ENCODE measurements at places on chromosomes 1 and 21.

DNA sequence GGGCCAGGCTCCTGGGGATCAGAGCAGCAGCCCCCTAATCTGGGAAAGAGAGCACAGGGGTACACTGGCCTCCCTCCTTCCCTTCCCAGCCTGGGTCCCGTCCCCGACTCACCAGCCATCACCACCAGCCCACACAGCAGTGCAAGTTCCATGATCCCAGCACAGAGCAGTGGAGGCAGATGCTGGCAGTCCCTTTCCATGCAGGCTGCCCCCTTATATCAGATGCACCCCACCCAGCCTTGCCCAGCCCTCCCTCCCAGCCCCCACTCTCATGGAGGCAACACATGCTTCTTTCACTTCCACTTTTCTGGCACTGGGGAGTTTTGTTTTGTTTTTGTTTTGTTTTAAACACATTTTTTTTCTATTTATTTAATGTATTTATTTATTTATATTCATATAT is at the start of gene PLA2G2D:
PLA2G2D (minus strand) TSS at position 190 of the 400 bp plus-strand sequence; CDS start at position 152, 38 bp downstream.
- H3K36me3 ChIP-seq, result no peaks in the 10 kb centered on the region
- H3K4me1 ChIP-seq, result no peaks in the 10 kb centered on the region
- no peak for DNase-seq
- H3K27me3 ChIP-seq, result peaks cover 8% of the 10 kb centered on the region
- H3K27ac ChIP-seq, result no peak within 1 kb of the TSS
- H3K4me3 ChIP-seq, result no peak within 1 kb of the TSS

- peaks cover 15% of the 10 kb centered on the region for H3K4me1 ChIP-seq
- H3K4me3 ChIP-seq, result no peak overlapping the region
- H3K27ac ChIP-seq, result no peak overlapping the region
- no peak for DNase-seq
These were observed 11.1 kb upstream of the SSX2IP start for GRCh38 chr1:84701376-84701775.

GRCh38 chr1:84615790-84616189 is 41.5 kb upstream of the CTBS start:
- H3K27me3 ChIP-seq, result no peaks in the 10 kb centered on the region
- peaks cover 2% of the 10 kb centered on the region for H3K36me3 ChIP-seq
- peaks cover 28% of the 10 kb centered on the region for H3K4me1 ChIP-seq
- H3K27ac ChIP-seq, result no peak overlapping the region

DNA sequence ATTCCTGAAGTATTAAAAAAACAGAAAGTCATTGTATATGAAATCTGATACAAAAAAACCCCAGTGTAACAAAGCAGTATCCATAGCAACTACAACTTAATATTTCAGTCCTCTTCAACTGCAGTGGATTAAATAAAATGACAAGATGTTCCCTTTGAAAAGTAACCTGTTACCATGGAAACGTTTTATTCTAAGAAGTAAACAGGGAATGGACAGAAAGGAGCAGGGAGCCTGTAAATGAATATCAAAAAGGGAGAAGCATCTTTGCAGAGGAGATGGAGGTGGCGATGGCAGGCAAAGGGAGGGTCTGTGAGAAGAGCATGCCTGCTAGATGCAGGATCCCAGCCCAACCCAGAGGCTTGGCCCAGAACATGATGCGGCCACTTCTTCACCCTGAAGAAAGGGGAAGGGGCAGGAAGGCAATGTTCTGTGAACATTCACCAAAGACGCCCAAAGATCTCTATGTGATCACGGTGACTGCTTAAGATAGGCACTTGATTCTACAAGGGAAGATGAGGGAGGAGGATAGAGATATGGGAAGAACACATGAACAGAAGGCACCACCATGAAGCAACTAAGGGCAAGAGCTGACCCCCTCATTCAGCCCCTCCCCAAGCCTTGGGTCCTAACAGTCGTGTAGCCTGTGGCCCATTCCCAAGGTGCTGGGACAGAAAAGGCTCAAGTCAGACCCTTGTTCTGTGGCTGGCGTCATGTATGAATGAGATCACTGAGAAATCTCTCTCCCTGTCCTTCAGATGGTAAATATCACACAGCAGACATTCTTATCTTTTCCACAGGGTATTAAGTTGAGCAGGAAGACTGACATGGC is 200.0 kb downstream of the SLC45A1 start:
- H3K27me3 ChIP-seq, result no peaks in the 10 kb centered on the region
- H3K36me3 ChIP-seq, result peaks cover 4% of the 10 kb centered on the region
- no peak overlapping the region for H3K4me3 ChIP-seq
- DNase-seq, result no peak

DNA sequence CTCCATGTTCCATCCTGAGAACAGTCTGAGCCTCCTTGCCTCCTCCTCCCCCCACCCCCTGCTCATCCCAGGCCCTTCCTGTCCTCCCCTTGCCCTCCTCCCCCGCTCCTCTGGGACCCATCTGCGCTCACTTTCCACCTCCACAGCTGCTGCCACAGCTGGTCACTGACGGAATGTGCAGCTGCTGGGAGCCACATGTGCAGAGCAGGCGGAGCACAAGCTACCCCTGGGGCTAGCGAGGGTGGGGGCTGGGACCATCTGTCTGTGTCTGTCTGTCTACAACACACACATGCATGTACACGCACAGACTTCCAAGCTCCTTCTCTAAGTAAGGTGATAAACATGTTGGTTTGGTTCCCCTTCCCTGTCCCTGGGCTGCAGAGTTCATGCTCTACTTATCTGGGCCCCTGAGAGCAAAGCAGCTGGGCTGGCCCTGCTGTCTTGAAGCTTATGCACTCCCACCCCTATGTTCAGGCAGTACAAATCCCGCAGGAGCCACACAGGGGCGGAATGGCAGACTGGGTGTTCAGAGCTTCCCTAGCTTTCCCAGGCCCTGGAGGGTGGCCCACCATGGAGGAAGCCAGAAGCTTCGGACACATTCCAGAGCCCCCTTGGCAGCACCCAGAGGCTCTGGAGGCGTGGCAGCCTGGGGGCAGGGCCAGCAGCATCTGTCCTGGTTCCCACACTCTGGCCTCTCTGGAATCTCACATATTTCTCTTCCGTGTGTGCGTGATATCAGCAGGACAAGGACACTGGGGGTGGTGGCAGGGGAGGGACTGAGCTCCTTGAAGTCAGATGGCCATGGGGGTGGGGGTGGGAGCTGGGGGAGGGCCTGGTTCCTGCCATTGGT is 7.0 kb upstream of the HEYL start:
- no peaks in the 10 kb centered on the region for H3K36me3 ChIP-seq
- DNase-seq, result no peak
- H3K4me3 ChIP-seq, result no peak overlapping the region
- no peaks in the 10 kb centered on the region for H3K27me3 ChIP-seq

DNA sequence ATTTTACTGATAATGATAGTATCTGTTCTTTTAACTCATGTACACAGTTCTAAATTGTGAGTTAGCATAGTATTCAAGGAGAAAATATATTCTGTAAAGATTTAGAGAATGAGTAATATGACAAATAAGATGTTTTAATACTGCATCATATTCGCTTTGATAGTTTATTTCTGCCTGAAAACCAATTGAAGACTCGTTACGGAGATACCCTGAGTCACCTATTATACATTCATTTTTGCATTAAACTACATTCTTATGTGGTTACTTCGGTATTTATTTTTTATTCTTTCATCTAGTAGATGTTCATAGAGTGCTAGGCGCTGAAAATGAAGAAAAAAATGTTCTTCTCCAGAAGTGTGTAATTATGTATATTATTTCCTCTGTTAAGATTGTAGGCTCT is 5.3 kb downstream of the UHMK1 start:
- H3K27ac ChIP-seq, result no peak overlapping the region
- H3K27me3 ChIP-seq, result no peaks in the 10 kb centered on the region
- DNase-seq, result no peak

DNA sequence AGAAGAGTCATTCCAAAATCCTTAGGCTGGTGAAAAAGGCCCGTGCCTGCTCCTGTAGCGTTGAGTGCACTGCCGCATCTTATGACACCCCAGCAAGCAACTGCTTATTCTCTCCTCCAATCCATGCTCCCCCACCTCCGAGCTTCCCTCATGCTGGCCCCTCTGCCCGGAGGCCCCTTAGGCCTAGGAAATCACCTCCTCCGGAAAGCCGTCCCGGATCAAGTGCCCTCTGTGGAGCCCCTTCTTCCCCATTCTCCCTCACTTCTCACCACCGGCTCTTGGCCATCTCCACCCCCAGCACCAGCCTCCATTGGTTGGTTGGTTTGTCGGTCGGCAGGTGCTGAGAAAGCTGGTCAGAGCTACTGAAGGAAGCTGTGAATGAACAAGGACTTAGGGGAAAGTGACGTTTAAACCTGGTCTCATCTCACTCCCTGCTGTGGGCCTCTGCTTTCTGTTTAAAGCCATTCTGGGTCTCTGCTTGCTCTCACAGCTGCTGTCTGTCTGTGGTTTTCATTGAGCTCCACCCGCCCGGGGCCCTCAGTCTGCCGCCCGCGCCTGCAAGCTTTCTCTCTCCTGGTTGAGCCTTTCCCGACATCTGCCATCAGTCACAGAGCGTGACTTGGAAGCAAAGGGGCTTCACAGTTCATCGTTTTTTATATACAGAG is 122.2 kb downstream of the KCNN3 start:
- H3K36me3 ChIP-seq, result no peaks in the 10 kb centered on the region
- peaks cover 80% of the 10 kb centered on the region for H3K4me1 ChIP-seq
- H3K4me3 ChIP-seq, result peak overlapping the region; percentile 80
- peak; percentile 80 for DNase-seq

- peaks cover 5% of the 10 kb centered on the region for H3K27me3 ChIP-seq
- H3K4me3 ChIP-seq, result no peak overlapping the region
- peaks cover 9% of the 10 kb centered on the region for H3K4me1 ChIP-seq
- no peak for DNase-seq
These were observed 7.5 kb downstream of the PEAR1 start for GRCh38 chr1:156900896-156901589.

GRCh38 chr1:54238353-54239034 is 38.5 kb downstream of the MRPL37 start:
- no peaks in the 10 kb centered on the region for H3K27me3 ChIP-seq
- no peaks in the 10 kb centered on the region for H3K4me1 ChIP-seq
- no peak overlapping the region for H3K4me3 ChIP-seq
- DNase-seq, result no peak

GRCh38 chr1:185353124-185353523 is 36.1 kb upstream of the IVNS1ABP start:
- H3K4me3 ChIP-seq, result no peak overlapping the region
- no peak for DNase-seq
- no peaks in the 10 kb centered on the region for H3K4me1 ChIP-seq
- no peaks in the 10 kb centered on the region for H3K36me3 ChIP-seq

GRCh38 chr1:115564201-115564600 is 77.6 kb upstream of the VANGL1 start:
- H3K4me1 ChIP-seq, result no peaks in the 10 kb centered on the region
- peaks cover 2% of the 10 kb centered on the region for H3K36me3 ChIP-seq
- H3K27me3 ChIP-seq, result peaks cover 26% of the 10 kb centered on the region

DNA sequence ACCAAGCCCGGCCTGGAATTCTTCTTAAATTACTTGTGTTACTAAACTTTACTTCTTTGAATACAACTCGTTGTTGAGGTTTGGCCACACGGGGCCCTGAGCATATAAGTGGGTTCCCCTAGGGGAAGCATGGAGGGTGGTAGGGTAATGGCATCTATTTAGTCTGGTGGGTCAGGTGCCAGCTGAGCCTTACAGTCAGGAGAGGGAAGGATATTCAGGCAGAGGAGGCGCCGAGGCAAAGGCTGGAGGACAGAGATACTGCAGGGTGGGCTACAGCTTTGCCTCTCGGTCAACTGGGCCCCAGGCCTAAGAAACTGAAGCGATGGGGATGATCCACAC is 424 bp upstream of the NECAP2 start:
- H3K36me3 ChIP-seq, result peaks cover 6% of the 10 kb centered on the region
- peak overlapping the region; percentile 90 for H3K27ac ChIP-seq
- peaks cover 36% of the 10 kb centered on the region for H3K4me1 ChIP-seq
- DNase-seq, result peak; percentile 13

- H3K36me3 ChIP-seq, result peaks cover 4% of the 10 kb centered on the region
- H3K27me3 ChIP-seq, result no peaks in the 10 kb centered on the region
- DNase-seq, result no peak
- H3K27ac ChIP-seq, result no peak overlapping the region
- peaks cover 2% of the 10 kb centered on the region for H3K4me1 ChIP-seq
These were observed 19.8 kb upstream of the GTF2B start for GRCh38 chr1:88911161-88911560.

DNA sequence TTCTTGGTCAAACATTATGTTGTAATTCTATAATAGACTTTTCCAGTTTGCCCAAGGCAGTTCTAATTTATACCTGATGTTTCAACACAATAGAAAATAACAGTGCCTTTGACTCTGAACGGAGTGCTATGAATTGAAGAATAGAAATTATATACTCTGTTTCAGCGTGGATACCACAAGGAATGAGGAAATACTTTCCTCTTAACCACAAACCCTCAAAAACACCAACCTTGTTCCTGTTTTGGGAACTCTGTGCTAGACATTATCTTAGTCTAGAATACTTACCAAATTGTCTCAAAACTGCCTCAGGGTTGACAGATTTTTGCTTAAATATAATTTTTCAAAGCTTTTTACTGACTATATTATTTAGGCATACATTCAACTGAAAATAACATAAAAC is 1629.3 kb downstream of the MRPL39 start:
- no peak overlapping the region for H3K27ac ChIP-seq
- no peak for DNase-seq
- H3K4me1 ChIP-seq, result peaks cover 2% of the 10 kb centered on the region
- H3K4me3 ChIP-seq, result no peak overlapping the region
- no peaks in the 10 kb centered on the region for H3K27me3 ChIP-seq

DNA sequence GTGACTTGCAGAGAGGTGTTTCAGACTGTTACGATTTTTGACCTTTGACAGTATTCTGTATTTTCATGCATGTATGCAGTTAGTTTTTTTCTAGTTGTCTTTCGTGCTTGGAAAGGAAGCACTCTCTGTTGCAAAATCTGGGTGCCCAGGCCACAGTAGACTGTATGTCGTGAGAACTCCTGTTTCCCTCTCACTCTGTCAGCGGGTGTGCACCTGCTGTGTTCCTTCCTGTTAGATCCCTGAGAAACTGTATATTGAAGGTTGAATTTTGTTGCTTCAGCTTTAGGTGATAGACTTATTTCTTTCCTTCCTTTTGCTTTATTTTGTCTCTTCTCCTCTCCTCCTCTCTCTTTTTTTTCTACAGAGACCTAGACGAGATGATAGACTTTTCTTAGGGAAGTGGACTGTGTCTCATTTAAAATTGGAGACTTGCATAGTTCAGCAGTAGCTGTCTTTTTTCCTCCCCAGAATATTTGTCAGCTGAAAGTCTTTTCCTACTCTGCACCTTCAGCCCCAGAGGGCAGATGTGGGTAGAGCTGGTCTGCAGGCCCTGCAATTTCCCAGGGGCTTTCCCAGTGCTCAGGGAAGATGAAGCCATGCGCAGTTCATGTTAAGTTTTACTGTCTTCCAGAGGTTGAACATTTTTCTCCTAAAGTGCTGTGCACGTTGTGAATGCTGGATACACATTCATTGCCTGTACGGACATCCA is 1.4 kb downstream of the TRAPPC10 start:
- peak; percentile 75 for DNase-seq
- H3K27me3 ChIP-seq, result no peaks in the 10 kb centered on the region
- H3K36me3 ChIP-seq, result peaks cover 6% of the 10 kb centered on the region
- peak overlapping the region; percentile 90 for H3K27ac ChIP-seq

GRCh38 chr1:8908388-8909151 is 30.1 kb upstream of the ENO1 start:
- no peak for DNase-seq
- H3K27ac ChIP-seq, result no peak overlapping the region
- H3K27me3 ChIP-seq, result no peaks in the 10 kb centered on the region
- no peaks in the 10 kb centered on the region for H3K36me3 ChIP-seq
- peaks cover 15% of the 10 kb centered on the region for H3K4me1 ChIP-seq

GRCh38 chr21:45554477-45555175 is 12.4 kb upstream of the SLC19A1 start:
- peak; percentile 88 for DNase-seq
- no peaks in the 10 kb centered on the region for H3K27me3 ChIP-seq
- no peaks in the 10 kb centered on the region for H3K36me3 ChIP-seq
- H3K27ac ChIP-seq, result peak overlapping the region; percentile 91

GRCh38 chr1:182056601-182057366 is 4.7 kb downstream of the ZNF648 start:
- no peaks in the 10 kb centered on the region for H3K36me3 ChIP-seq
- DNase-seq, result no peak
- H3K27ac ChIP-seq, result no peak overlapping the region
- H3K4me3 ChIP-seq, result peak overlapping the region; percentile 39
